ENCODE measurements at places on chromosomes 16 and 17.

GRCh38 chr17:83080579-83080857, 1.1 kb downstream of the METRNL start:
- DNase-seq, result no peak

DNA sequence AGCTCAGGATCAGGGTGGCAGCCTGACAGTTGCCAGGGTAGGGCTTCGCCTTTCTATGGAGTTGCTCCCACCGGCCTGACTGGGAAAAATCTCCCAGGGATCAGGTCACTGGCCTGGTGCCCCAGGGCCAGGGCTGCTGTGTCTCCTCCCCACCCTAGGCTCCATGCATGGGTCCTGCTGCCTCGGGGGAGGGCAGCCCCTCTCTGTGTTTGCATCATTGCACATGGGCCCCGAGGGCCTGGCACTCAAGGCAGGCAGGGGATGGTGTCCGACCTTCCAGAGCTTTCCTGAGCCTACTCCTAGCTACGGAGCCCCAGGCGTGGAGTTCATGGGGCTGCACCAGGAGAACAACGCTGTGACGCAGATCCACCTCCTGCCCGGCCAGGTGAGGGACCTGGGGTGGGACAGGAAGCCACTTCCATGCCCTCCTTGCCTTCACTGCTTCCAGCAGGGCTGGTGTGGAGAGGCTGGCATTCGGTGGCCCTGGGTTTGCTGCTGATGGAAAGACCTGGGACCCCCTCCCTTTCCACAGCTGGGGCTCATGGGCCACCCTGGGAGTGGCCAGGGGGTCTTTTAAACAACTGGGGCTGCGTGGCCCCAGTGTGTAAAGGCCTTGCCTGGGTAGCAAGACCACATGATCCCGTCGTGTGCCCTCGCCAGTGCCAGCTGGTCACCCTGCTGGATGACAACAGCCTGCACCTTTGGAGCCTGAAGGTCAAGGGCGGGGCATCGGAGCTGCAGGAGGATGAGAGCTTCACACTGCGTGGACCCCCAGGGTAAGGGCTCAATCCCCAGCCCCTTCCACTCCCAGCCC, 29.5 kb upstream of the MYO15B start:
- DNase-seq, result no peak

- no peak for DNase-seq
Observed at GRCh38 chr17:51491416-51491815, 231.1 kb downstream of the UTP18 start.

DNA sequence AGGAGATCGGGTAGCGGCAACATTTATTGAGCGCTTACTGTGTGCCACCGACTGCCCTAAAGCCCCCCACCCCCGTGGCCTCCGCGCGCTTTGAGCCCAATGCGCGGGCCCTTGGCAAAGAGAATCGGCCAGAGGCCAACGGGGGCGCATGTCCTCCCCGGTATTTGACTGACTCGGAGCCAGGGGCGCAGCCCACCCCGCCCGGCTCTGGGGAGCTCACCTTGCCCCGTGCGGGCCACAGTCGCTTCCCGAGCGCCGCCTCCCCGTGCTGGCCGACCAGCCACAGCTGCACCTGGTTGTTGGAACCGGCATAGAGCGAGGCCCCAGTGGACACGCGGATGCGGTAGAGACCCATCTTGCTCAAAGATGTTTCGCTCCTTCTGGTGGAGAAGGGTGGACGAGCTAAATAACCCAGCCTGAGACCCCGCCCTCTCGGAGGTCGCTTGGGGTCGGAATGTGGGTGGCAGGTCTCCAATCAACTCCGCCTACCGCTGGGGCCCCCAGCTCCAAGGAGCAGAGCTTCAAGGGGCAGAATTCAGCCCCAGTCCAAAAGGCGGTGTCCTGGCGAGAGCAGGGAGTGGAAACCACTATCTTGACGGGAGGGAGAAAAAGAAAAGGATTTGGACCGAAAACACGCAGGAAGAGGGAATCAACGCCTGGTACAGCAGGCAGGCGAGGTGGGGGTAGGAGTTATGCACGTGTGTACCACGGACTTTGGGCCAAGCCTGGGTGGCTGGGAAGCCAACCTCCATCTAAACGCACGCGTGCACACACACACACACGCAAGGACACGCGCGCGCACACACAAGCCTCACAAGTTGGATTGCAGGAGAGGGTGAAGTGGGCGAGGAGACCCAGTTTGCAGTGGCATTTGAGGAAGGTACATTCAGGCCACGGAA, at the start of gene ALOX15:
TSS of gene ALOX15 (minus strand) at position 382 of the 899 bp plus-strand sequence. CDS start at position 355, 27 bp downstream.
- DNase-seq, result no peak

DNA sequence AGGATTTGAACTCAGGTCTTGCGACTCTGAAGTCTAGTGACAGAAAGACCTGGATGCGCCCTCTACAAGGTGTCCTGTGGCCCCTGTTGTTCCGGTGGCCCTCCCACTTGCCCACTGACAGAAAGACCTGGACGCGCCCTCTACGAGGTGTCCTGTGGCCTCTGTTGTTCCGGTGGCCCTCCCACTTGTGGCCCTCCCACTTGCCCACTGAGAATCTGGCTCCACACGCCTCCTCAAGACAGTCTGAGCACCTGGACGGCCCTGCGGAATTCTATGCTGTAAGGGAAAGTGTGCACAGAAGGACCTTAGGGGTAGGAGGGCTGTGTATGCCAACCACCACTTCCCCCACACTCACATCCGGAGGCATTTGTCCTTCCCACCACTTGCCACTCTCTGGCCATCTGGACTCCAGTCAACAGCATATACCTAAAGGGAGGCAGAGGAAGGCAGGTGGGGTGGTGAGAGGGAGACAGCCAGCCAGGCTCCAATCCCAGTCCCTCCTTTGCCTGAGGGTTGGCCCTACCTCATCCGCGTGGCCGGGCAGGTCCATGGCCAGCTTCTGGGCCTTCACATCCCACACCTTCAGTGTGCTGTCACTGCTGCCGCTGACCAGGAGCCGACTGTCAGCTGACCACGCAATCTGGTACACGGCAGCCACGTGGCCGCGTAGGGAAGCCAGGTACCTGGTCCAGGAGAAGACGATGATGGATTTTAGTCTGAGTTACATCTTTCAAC, 9.1 kb downstream of the NLE1 start:
- DNase-seq, result no peak

Measured in stimulated activated naive B cell treated with anti-CD40 and anti-IgM and Interleukin-4, amounts not matched to agents 10 μg/mL and 1 μg/mL and 100 μg/mL, for 72 hours (primary cell).